ENCODE measurements at places on chromosomes 12 and 14.
A peak's percentile ranks its signal among the peaks of the same experiment; 100 is the strongest.

DNA sequence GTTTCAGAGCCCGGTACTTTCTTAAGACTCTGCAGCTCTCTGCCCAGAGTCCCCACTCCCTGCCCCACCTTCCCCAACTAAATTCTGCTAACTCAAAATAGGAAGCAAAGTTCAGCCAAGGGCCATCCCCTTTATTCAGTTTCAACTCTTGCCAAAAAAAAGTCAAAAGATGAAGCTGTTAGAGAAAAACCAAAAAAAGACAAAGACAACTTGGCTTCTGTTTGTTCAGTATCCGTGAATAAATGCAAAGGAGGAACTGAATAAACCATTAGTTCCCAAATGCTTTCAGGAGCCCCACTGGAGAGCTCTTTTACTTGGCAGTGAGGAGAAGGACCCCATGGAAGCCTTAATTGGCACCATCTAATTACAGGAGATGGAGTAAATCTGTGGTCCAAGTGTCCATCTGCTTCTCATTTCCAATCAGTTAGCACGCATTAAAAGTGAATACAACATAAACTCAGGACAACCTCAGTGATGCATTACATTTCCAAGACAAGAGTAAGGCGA lies 155.4 kb upstream of the GZMB start:
- DNase-seq, result no peak

GRCh38 chr12:46413368-46413767 lies 40.8 kb upstream of the SLC38A2 start:
- no peak for DNase-seq

- no peak for DNase-seq
These were observed 120.5 kb downstream of the DIP2B start for GRCh38 chr12:50625029-50625925.

DNA sequence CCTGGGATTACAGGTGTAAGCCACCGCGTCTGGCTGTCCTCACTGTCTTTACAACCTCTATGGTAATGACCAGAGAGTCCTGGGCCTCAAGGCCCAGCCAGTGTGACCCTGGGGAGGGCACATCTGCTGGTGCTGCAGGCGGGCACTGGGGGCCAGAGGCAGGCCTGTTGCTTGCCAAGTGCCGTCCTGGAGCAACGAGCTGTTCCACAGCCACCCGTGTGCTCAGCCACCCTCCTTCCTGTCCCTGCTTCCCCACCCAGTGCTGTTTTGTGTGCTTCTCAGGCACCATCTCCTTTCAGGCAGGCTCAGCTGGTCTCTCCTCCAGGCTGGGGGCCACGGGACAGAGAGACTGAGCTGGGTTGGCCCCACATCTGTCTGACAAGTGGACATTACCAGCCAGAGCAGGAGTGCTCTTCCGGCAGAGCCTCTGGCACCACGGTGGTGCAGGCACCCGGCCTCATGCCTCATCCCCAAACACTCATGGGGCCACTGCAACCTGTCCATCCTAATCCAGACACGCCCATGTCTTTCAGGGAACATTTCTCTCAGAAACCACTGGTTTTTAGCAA lies 9.0 kb downstream of the SLC25A47 start:
- DNase-seq, result no peak

GRCh38 chr12:32440120-32440865 lies 40.9 kb downstream of the FGD4 start:
- no peak for DNase-seq

DNA sequence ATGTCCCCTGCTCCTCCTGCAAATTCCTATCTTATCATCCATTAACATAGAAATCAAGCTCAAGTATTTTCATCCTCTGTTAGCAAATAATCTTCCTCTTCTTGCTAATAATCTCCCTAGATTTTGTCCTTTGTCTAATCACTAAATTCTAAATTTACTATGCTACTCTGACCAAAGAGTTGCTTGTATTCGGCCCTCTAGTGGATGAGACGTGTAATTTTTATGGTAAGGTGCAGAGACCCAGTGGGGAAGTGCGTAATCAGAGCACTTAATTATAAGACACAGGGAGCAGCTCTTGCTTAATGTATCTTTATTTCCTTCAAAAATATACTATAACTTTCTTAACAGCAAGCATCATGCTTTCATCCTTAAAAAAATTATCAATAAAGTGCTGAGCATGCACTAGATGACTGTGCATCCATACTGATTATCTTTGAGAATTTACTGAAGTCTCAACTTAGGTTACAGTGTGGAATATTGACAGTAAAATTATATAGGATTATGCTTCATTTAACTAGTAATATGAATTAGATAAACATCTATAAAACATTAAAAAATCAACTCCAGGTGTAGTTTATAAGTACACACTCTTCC lies 212.6 kb downstream of the SLC16A7 start:
- peak; percentile 3 for DNase-seq

- DNase-seq, result no peak
These were observed 4.8 kb downstream of the RNU4-2 start for GRCh38 chr12:120286768-120287490.

- no peak for DNase-seq
These were observed 52.6 kb downstream of the GALNT16 start for GRCh38 chr14:69312608-69313007.

DNA sequence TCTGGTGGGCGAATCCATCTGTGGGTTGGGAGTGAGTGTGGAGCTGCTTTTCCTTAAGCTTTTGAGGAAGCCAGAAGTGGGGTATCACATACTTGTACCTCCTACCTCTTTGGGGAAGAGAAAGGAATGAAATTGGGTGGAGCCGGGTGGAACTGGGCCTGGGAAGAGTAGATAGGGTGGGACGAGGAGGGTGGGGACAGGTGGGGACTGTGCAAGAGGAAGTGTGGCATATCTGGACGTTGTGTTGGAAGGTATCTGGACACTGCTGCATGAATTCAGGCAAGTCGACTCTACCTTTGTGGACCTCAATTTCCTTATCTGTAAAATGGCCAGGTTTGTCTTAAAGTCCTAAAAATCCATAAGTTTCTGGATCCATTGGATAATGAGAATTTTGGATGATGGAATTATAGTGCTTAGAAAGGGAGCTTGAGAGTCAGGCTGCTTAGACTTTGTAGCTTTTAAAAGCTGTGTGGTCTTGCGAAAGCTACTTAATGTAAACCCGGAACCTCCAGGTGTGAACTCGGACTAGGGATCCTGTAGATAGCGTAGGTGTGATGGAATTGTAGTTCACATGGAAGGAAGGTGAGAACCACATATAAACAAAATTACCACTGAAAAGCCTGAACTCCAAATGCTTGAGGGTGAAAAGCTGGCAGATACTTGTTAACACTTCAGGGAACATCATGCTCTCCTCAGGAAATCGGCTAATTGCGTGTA lies 2.1 kb downstream of the VRTN start:
- DNase-seq, result no peak

DNA sequence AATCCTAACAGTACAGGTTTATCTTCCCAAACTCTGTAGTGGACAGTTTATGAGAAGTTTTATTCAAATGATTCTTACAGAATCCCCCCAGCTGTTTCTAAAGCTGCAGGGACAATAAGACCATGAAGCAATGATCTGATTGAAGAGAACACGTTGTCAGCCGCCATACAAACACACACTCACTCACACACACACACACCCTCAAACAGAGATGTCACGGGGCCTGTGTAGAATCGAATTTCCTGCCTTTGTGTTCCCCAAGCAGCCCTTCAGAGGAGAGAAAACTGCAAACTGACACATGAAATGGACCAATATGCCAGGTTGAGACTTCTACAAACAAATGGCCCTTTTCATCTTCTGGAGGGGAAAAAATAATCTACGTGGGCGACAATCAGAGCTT lies 80.5 kb upstream of the TBX3 start:
- no peak for DNase-seq

DNA sequence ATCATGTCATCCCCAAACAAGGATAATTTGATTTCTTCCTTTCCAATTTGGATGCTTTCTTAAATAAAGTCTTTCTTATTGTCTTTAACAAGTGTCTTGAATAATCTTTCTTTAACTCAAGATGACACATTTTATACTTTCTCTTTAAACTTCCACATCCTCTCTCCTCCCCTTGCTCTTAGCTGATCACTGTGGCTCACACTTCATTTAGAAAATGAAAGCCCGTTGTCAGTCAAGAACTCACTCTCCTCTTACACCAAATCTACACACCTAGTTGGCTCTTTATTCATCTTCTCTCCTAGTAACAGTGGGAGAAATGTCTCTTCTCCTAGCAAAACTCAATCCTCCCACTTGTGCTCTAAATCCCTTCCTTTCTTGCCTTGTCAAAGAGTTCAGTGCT lies 10.4 kb upstream of the RMST start:
- DNase-seq, result no peak

- no peak for DNase-seq
These were observed 26.8 kb downstream of the ANKS1B start for GRCh38 chr12:99957866-99958466.

DNA sequence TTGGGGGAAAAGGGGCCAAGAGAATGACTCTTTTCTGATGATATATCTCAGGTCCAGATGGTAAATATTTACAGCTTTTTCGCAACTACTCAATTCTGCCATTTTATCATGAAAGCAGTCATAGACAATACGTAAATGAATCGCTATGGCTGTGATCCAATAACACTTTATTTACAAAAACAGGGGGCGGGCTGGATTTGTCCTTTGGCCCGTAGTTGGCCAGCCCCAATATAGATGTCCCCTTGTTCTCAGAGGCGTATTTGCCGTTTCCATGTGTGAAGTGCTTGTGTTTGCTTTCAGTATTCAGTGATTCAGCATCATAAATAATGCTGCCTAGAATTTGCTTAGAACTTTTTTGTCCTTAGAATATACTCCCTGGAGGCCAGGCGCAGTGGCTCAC lies 77.2 kb downstream of the CCDC92 start:
- DNase-seq, result no peak

DNA sequence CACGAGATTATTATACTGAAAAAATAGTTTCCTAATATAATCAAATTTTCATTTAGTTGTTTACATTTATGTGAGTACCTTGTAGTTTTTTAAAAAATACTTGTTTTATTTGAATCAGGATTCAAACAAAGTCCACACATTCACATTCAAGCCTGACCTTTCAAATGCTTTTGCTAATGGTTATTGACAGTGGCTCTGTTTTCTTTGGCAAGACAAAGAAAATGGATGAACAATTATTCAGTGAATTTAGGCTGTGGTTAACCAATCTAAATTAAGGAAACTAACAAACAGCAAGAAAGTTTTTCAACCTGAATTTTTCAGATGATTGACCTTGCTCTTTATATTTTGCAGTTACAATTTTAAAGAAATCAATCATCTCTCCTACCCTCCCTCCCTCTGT lies 9.7 kb downstream of the SLC4A8 start:
- DNase-seq, result no peak

DNA sequence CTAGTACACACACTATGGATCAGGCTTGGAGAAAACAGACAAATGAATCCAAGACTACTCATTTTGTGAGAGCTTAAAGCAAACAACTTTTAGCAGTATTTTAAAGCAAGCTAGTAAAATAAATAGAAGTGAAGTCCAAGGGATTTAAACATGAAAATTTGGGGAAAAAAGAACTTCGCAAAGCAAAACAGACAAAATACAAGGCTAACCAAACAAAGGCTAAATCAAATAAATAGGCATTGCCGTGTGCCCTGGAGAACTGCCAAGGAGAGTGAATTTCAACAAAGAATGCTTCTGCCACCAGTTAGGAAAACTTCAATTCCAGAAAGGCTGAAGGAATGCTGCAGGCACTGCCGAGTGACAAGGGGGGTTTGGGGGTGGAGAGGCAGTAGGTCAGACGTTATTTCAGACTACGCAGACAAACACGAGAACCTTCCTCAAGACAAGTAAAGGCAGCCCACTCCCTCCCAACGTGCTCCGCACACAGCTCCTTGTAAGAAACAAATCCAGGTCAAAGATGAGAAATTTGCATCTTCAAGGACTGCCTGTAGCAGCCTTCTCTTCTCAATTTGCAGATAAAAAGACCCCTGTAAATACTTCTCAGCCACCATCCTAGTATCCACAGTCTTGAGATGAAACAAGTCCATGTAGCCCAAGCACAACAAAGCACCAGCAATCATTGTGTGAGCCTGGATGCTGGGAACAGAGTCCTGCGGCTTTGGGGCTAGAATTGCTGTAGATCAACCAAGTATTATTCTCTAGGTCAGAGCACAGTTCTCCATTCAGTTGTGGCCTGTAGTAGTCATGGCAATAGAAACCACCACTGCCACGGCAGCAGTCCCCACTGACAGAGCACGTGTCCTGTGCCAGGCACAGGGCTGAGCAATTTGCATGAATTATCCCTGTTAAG lies 43.3 kb downstream of the EFCAB11 start:
- no peak for DNase-seq

DNA sequence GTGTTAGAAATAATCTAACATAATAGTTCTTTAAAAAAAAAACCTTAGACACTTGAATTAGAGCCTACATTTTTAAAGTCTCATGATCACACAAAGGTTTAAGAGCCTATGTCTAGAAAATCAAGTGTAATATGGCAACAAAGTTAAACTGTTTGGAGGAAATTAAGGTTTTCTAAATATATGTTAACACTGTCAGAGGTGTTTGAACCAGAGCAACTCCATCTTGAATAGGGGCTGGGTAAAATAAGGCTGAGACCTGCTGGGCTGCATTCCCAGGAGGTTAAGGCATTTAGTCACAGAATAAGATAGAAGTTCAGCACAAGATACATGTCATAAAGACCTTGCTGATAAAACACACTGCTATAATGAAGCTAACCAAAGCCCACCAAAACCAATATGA lies 12.4 kb downstream of the CPNE8 start:
- no peak for DNase-seq

DNA sequence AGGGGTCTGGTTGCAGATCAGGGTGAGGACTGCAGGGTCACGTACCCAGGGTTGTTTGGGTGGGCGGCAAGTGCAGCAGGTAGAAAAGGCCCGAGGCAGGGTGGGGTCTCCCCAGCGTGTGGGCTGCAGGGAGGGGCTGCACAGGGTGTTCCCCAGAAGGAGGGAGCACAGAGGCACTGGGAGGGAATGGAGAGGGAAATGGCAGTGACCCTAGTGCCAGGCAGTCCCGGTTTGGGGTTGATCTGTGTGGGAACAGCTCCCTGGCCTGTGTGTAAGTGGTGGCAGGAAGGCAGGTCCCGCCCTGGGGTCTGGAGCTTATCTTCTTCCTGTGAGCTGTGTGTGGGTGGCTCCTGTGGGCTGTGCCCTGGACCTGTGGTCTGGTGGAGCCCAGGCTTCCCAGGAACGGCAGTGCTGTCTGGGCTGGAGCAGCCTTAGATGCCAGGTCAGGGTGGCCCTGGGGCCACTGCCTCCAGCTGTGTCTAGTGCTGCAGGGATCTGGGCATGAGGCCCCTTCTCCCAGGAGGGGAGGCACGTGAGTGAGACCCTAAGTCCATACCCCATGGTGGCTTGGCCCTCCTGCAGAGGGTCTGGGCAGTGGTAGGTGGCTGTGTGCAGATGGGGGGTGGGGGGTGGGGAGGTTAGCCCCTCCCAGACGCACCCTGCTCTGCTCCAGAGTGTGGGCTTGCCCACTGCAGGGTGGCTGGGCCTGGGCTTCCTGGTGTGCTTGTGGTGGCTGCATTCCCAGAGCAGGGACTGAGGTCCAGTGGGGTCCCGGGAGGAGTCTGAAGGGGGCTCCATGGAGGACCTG lies 363.5 kb downstream of the TMEM121 start:
- no peak for DNase-seq

GRCh38 chr14:94040247-94040646 lies 14.1 kb downstream of the OTUB2 start:
- no peak for DNase-seq

- no peak for DNase-seq
These were observed 337.7 kb downstream of the IPO8 start for GRCh38 chr12:30357766-30358490.

- DNase-seq, result no peak
These were observed 251.3 kb downstream of the ALX1 start for GRCh38 chr12:85531341-85531740.

GRCh38 chr12:75047885-75048525 lies 161.6 kb downstream of the KCNC2 start:
- no peak for DNase-seq

- no peak for DNase-seq
These were observed 54.5 kb upstream of the MMP17 start for GRCh38 chr12:131773582-131774221.

GRCh38 chr12:53423597-53423996 lies at the start of gene AMHR2:
Gene AMHR2, plus strand, starts transcription at chr12:53423855. Its CDS starts 80 bp downstream, at chr12:53423935.
- no peak for DNase-seq
